ENCODE measurements at places on chromosomes 6 and 20. TPM values are rescaled to one million over a fixed set of nuclear protein-coding genes. Genes with fewer than 3 reads are reported as not detected.

The C4A gene
- 0.40 TPM for polyA plus RNA-seq

The CLDN20 gene
- polyA plus RNA-seq, result not detected

The SNAP25 gene
- not detected for polyA plus RNA-seq

The LRFN2 gene
- polyA plus RNA-seq, result 0.29 TPM

The PI16 gene
- 13.6 TPM for polyA plus RNA-seq

The ZC2HC1B gene
- not detected for polyA plus RNA-seq

All from CD8-positive, alpha-beta memory T cell (primary cell).